Vein endothelial cell (primary cell): ENCODE measurements at places on chromosomes 7 and 10. TPM values are rescaled to one million over a fixed set of nuclear protein-coding genes. Genes with fewer than 3 reads are reported as not detected.

GCK gene
- total RNA-seq, result 0.19 and 0.65 TPM in 2 replicates

HABP2 gene
- total RNA-seq, result under 0.01 TPM in 1 of 2 replicates, not detected in the other

EN2 gene
- under 0.01 TPM in 1 of 2 replicates, not detected in the other for total RNA-seq

LRIT1 gene
- not detected in 2 replicates for total RNA-seq

SGMS1 gene
- total RNA-seq, result 42.5 and 45.1 TPM in 2 replicates

DENND2A gene
- total RNA-seq, result under 0.01 and 0.19 TPM in 2 replicates

AKR1C3 gene
- total RNA-seq, result 60.4 and 69.1 TPM in 2 replicates

ZSCAN25 gene
- 11.8 and 13.1 TPM in 2 replicates for total RNA-seq

CDH23 gene
- total RNA-seq, result under 0.01 TPM in 1 of 2 replicates, not detected in the other

TAS2R3 gene
- total RNA-seq, result 0.98 and 1.2 TPM in 2 replicates

PFKP gene
- total RNA-seq, result 311 and 346 TPM in 2 replicates

TYW1 gene
- 14.0 and 15.8 TPM in 2 replicates for total RNA-seq

GPR15LG gene
- not detected in 2 replicates for total RNA-seq

ACTL6B gene
- not detected in 2 replicates for total RNA-seq

HTR7 gene
- under 0.01 and 0.10 TPM in 2 replicates for total RNA-seq

GPR22 gene
- under 0.01 TPM in 1 of 2 replicates, not detected in the other for total RNA-seq

HECTD2 gene
- total RNA-seq, result 6.9 and 8.4 TPM in 2 replicates

PWWP2B gene
- 15.8 and 19.6 TPM in 2 replicates for total RNA-seq

ITIH5 gene
- not detected in 2 replicates for total RNA-seq

PKD2L1 gene
- not detected in 2 replicates for total RNA-seq

HPSE2 gene
- total RNA-seq, result under 0.01 TPM in 1 of 2 replicates, not detected in the other

HOGA1 gene
- total RNA-seq, result 0.33 and 0.38 TPM in 2 replicates

NUTM2A gene
- 0.48 and 0.65 TPM in 2 replicates for total RNA-seq

SEPTIN7 gene
- total RNA-seq, result 135 and 243 TPM in 2 replicates

TAS2R4 gene
- total RNA-seq, result 0.98 and 1.9 TPM in 2 replicates

NEURL1 gene
- under 0.01 and 0.33 TPM in 2 replicates for total RNA-seq

LIPJ gene
- total RNA-seq, result under 0.01 TPM in 1 of 2 replicates, not detected in the other

PDE6C gene
- not detected in 2 replicates for total RNA-seq

CYP3A7 gene
- 0.10 TPM in 1 of 2 replicates, not detected in the other for total RNA-seq

MSMB gene
- total RNA-seq, result not detected in 2 replicates

GRID2IP gene
- not detected in 2 replicates for total RNA-seq

SYNPO2L gene
- total RNA-seq, result not detected in 2 replicates

PIK3CG gene
- total RNA-seq, result 8.8 and 17.3 TPM in 2 replicates

VGF gene
- 0.10 TPM in 1 of 2 replicates, not detected in the other for total RNA-seq

POLR1F gene
- 23.5 and 32.2 TPM in 2 replicates for total RNA-seq

NKX1-2 gene
- total RNA-seq, result not detected in 2 replicates

ANKMY2 gene
- total RNA-seq, result 10.8 and 12.8 TPM in 2 replicates

AOAH gene
- total RNA-seq, result 0.10 and 0.65 TPM in 2 replicates

ACSL5 gene
- total RNA-seq, result 18.3 and 26.7 TPM in 2 replicates

PLCE1 gene
- under 0.01 and 0.10 TPM in 2 replicates for total RNA-seq

PAPOLB gene
- total RNA-seq, result 0.10 TPM in 1 of 2 replicates, not detected in the other

POMZP3 gene
- 9.5 and 11.8 TPM in 2 replicates for total RNA-seq

WEE2 gene
- total RNA-seq, result not detected in 2 replicates

ABCB8 gene
- 28.8 and 31.7 TPM in 2 replicates for total RNA-seq

SPDYE5 gene
- total RNA-seq, result not detected in 2 replicates

ZNF239 gene
- 1.1 and 2.6 TPM in 2 replicates for total RNA-seq

MALRD1 gene
- not detected in 2 replicates for total RNA-seq

DGKB gene
- total RNA-seq, result 0.65 TPM in 1 of 2 replicates, not detected in the other

ARHGEF35 gene
- under 0.01 and 0.19 TPM in 2 replicates for total RNA-seq

RELN gene
- total RNA-seq, result 59.3 and 137 TPM in 2 replicates

IQCE gene
- 8.2 and 9.5 TPM in 2 replicates for total RNA-seq

MMRN2 gene
- total RNA-seq, result 262 and 371 TPM in 2 replicates

OPN4 gene
- not detected in 2 replicates for total RNA-seq

NXPH1 gene
- total RNA-seq, result not detected in 2 replicates

MCU gene
- total RNA-seq, result 31.7 and 32.7 TPM in 2 replicates

ANKRD61 gene
- total RNA-seq, result not detected in 2 replicates

PAPSS2 gene
- total RNA-seq, result 55.2 and 64.2 TPM in 2 replicates

ZNF655 gene
- total RNA-seq, result 7.2 and 10.9 TPM in 2 replicates

CTAGE4 gene
- total RNA-seq, result 0.29 TPM in 1 of 2 replicates, not detected in the other
